HT1080 (cell line): ENCODE measurements at places on chromosomes 11 and 22.
A peak's percentile ranks its signal among the peaks of the same experiment; 100 is the strongest.

DNA sequence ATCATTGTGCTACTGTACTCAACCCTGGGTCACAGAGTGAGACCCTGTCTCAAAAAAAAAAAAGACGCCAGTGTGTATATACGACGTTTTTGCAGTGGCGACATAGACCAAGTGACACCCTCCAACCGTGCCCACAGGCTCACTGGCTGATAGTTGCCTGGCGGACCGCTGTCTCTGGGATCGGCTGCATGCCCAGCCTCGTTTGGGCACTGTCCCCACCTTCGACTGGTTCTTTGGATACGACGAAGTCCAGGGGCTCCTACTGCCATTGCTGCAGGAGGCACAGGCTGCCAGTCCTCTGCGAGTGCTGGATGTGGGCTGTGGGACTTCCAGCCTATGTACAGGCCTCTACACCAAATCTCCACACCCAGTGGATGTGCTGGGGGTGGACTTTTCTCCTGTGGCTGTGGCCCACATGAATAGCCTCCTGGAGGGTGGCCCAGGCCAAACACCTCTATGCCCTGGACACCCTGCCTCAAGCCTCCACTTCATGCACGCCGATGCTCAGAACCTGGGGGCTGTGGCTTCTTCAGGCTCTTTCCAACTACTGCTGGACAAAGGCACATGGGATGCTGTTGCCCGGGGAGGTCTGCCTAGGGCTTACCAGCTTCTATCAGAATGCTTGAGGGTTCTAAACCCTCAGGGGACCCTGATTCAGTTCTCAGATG, 1.3 kb downstream of the CSKMT start:
- no peak for DNase-seq

DNA sequence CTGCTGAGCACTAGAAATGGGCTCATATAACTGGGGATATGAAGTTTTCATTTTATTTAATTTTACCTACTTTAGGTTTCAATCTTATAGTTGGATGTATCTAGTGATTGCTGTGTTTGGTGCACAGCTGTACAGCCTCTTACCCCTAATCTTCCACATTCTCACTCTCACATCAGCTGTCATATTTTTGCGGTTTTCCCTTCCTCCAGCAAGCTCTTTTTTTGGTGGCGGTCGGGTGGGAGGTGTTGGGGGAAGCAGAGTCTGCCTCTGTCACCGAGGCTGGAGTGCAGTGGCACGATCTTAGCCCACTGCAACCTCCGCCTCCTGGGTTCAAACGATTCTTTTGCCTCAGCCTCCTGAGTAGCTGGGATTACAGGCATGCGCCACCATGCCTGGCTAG, 445.1 kb upstream of the ISX start:
- no peak for DNase-seq

- DNase-seq: no peak
Measured at GRCh38 chr22:49155770-49156580, 671.7 kb downstream of the BRD1 start.

DNA sequence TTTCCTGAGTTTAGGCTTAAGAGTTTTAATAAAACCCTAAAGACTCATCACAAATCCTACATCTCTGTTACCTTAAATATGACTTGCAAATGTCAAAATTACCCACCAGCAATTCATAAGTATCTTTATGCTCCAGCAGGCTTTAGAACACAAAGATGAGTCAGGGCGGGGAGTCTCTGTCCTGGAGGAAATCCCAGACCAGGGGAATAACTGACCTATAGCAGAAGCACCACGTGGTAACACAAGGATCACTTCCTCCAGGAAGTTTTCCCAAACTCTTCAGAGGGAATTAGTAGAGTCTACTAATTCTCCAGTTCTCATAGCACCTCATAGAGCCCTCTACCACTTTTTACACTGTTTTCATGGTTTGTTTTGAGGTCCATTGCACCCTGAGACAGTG, 217.0 kb downstream of the NAV2 start:
- DNase-seq: peak; percentile 28

GRCh38 chr11:96257972-96258934, 84.7 kb downstream of the MAML2 start:
- DNase-seq: peak; percentile 63

- no peak for DNase-seq
Measured at GRCh38 chr22:38872831-38873248, 824 bp upstream of the CBX6 start.

DNA sequence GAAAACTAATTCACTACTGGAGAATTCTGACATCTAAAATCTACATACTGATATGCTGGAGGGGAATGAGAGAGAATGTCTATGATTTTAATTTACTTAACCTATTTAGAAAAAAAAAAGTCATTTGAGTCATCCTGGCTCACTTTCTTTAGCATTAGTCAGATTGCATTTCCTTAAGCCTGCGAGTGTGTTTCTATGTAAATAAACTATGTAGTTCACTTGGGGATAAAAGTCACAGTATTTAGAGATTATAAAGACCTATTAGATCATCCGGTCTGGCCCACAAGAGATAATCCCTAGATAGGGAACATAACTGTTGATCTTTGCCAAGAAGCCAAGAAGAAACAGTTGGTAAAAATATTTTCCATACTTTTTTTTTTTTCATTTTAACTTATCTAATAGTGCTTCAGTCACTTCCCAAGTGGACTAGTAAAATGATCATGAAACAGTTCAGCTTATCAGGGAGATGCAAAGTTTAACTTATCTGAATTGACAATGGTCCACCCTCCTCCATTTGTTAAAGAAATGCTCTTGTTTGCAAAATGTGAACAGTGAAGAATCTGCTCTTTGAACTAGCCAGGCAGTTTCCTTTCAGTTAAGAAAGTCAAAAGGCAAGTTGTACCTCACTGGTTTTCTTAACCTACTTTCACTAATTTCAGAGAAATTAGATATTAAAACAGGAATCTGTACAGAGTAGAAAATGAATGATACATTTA, 21.2 kb upstream of the BLID start:
- peak; percentile 75 for DNase-seq

GRCh38 chr11:43582024-43582862, 98.3 kb upstream of the HSD17B12 start:
- no peak for DNase-seq

- no peak for DNase-seq
Measured at GRCh38 chr11:128324051-128324481, 263.3 kb downstream of the ETS1 start.

DNA sequence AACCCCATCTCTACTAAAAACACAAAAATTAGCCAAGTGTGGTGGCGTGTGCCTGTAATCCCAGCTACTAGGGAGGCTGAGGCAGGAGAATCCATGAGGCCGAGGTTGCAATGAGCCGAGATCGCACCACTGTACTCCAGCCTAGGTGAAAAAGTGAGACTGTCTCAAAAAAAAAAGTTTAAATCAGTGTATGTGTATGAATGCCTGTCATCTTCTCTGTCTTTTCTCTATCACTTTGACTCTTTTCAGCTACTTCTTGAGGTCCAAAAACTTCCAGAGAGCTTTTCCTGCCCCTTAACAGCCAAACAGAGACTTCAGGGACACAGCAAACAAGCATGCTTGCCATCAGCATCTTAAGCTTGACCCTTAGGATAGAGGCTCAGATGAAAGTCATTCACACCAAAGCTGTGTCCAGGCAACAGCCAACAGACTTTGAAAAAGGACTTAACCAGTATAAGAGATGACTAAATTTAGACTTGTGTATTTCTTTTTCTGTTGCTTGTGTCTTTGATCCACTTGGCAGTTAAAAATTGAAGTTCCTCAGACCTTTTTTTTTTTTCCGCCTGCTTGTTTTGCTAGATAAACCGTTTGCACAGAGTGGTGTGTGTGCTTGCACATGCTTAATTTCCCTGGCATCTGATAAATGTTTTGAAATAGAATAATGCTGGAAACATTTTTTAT, 151.9 kb downstream of the DBX1 start:
- DNase-seq: no peak

DNA sequence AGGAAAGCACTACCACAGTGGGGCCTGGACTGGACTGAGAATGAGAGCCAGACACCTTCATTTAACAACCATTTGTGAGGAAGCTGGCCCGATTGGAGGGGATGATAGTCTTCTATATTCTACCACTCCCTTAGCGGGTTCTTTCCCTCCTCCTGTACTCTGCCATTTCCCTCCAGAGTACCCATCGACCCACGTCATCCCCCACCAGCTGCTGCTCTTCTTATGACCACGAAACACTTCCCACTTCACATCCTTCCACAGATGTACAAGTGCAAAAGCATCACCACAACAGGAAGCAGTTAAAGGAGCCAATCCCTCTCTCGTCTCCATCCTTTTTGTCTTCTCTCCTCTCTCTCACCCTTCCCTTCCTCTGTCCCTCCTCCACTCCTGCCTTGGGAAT, 18.0 kb upstream of the UBASH3B start:
- no peak for DNase-seq

DNA sequence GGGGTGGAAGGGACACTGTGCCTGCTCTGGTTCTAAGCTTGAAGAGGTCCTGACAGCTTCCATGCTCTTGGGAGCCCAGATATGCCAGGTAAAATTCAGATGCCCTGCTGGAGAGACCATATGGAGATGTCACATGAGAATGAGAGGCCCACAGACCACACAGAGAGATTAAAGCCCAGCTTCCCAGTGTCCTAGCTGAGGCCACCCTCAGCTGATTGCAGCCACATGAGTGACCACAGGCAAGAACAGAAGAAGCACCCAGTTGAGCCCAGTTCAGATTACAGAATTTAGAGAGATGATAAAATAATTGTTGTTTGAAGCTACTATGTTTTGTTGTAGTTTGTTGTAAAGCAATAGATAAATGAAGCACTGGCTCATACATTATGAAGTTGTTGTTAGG, 14.4 kb upstream of the PVALB start:
- DNase-seq: no peak

- DNase-seq: peak; percentile 76
Measured at GRCh38 chr22:21867528-21868266, at the start of gene MAPK1. Gene MAPK1 (minus strand): TSS chr22:21867645. CDS start chr22:21867440, 205 bp downstream.

DNA sequence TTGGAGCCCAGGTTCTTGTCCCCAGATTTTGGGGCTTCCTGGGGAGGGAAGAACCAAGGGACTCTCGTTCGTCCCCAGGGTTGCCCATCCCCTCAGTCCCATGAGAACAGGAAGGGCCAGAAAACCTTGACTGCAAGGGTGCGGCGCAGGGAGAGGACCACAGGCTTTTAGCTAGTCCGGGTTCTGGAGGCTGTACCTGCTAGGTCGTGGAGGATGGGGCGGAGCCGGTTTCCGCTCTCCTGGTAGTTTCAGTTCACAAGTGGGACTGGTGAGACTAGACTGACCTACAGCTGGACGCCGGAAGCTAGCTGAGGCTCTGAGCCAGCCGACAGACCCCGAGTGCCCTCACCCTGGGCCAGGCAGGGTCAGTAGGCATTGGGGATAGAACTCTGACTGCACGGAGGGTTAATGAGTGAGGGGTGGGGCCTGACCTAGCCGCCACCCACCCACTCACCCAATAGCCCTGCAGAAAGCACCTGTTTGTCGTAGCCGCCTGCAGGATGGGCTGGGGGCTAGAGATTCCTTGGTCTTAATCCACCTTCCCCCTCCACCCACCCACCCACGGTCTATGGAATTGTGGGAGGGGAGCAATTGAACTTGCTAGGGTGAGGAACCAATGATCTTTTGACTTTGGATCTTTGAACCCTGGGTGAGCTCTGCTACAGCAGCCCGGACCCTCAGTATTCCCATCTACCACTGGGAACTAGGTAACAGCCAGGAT, 1.5 kb downstream of the MAFF start:
- DNase-seq: peak; percentile 51

DNA sequence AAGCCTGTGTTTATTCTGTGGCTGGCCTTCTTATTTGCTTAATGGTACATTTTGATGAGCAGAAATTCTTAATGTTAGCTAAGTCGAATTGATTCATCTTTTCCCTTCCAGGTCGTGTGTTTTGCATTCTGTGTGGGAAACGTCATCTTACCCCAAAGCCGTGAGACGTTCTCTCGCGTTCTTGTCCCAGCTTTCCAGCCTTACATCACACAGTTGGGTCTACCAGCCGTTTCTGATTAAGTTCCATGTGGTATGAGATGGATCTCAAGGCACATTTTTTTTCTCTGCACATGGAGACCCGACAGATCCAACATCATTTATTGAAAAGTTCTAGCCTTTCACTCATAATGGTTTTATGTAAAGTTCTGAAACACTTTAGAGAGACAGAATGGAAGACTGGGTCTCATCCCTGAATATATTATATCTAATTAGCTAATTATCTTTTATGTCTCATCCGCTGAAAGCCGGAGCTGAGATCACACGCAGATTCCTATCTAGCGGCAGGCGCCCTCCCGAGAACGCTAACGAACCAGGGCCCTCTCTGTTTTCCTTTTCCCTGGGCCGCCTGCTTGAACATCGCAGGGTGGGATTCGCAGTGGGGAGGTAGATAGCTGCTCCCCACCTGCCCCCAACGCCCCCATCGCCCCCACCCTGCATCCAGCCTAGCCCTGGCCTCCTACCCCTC, 1162.2 kb downstream of the BRD1 start:
- no peak for DNase-seq

GRCh38 chr22:20566420-20567260, 59.2 kb downstream of the MED15 start:
- DNase-seq: no peak

DNA sequence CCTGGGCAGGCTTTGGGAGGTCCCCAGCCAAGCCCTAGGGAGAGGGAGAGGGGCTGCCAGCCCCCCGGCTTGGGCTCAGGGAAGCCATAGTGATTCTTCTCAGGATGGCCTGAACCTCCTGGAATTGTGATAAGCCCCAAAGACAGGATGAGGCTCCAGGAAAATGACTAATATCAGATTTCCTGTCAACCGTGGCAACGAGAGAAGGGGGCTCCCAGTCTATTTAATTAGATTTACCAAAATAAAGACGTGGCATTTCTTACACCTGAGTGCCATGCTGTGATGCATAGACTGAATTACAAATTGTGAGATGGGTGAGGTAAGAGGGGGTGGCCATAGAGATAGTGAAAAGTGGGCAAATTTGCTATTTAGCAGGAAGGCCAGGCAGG, 20.4 kb downstream of the SERPINH1 start:
- peak; percentile 55 for DNase-seq

GRCh38 chr11:58059007-58059350, 28.2 kb downstream of the OR6Q1 start:
- DNase-seq: peak; percentile 77

DNA sequence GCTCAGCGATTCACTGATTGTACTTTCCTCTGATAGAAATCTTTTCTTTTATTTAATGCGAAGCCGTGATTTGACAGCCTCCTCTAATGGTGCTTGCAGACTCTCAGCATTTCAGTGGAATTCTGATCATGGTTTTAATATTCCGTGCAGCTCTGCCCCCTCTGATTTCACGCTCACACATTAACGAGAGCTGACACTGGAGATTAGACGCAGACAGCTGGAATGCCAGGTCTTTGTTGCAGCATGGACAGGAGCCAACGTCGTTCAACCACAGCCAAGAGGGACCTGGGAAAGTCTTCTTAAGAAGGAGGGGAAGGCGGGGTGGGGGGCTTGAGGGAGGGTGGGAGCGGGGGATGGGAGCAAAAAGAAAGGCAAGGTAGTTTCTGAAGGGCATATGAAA, 186.4 kb downstream of the BLID start:
- no peak for DNase-seq
